ENCODE measurements at places on chromosomes 6 and 20. TPM values are rescaled to one million over a fixed set of nuclear protein-coding genes. Genes with fewer than 3 reads are reported as not detected.
A peak's percentile ranks its signal among the peaks of the same experiment; 100 is the strongest.

GINS1 gene
- 0.87 TPM for polyA plus RNA-seq

GRCh38 chr6:15929685-15930084 is 199.2 kb upstream of the MYLIP start:
- no peak overlapping the region for H3K27ac ChIP-seq
- no peaks in the 10 kb centered on the region for H3K36me3 ChIP-seq
- DNase-seq: no peak
- no peak overlapping the region for H3K4me3 ChIP-seq
- H3K4me1 ChIP-seq: no peaks in the 10 kb centered on the region

SMLR1 gene
- polyA plus RNA-seq: not detected

MATN4 gene
- 0.24 TPM for polyA plus RNA-seq

- no peaks in the 10 kb centered on the region for H3K27me3 ChIP-seq
- H3K27ac ChIP-seq: no peak overlapping the region
- DNase-seq: no peak
- H3K4me3 ChIP-seq: no peak overlapping the region
These were observed 592.7 kb upstream of the POU3F2 start for GRCh38 chr6:98241630-98242029.

DNA sequence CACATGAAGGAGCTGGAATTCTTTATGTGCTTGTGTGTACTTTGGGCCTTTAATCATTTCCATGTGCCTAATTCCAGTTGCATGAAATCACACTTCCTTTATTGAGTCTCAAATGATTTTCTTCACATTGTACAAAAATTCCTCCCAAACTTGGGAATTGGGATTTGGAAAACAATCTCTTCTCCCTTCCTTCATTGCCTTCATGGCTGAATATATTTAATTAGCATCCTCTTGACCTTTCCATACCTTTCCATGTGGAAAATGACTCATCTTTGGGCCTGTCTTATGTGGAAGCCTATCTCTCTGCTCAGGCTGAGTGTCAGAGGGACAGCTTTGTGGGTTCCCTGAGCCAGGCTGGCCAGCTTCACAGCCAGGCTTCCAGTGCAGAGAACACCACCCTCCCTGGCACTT is 33.0 kb upstream of the CDH4 start:
- peak; percentile 4 for DNase-seq
- H3K36me3 ChIP-seq: no peaks in the 10 kb centered on the region
- H3K27me3 ChIP-seq: peaks cover 11% of the 10 kb centered on the region
- no peak overlapping the region for H3K4me3 ChIP-seq

DNA sequence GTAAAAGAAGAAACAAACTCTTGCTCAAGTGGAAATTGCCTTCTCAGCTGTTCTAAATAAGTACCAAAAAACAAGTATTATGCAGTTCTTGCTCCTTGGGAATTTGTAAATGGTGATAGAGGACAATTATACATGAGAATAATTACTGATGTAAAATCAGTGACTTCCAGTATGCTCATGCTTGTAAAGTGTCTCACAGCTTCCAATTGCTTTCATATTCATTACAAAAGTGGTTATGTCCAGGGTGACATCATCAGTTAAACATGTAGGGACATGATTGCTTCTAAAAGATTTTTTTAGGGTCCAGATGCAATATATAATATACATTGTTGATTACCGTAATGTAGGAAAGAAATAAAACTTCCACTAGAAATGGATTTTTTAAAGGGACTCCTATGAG is 122.8 kb upstream of the B3GAT2 start:
- H3K4me1 ChIP-seq: peaks cover 13% of the 10 kb centered on the region
- no peaks in the 10 kb centered on the region for H3K27me3 ChIP-seq
- H3K4me3 ChIP-seq: no peak overlapping the region
- H3K36me3 ChIP-seq: no peaks in the 10 kb centered on the region
- no peak overlapping the region for H3K27ac ChIP-seq
- peak; percentile 45 for DNase-seq

DNA sequence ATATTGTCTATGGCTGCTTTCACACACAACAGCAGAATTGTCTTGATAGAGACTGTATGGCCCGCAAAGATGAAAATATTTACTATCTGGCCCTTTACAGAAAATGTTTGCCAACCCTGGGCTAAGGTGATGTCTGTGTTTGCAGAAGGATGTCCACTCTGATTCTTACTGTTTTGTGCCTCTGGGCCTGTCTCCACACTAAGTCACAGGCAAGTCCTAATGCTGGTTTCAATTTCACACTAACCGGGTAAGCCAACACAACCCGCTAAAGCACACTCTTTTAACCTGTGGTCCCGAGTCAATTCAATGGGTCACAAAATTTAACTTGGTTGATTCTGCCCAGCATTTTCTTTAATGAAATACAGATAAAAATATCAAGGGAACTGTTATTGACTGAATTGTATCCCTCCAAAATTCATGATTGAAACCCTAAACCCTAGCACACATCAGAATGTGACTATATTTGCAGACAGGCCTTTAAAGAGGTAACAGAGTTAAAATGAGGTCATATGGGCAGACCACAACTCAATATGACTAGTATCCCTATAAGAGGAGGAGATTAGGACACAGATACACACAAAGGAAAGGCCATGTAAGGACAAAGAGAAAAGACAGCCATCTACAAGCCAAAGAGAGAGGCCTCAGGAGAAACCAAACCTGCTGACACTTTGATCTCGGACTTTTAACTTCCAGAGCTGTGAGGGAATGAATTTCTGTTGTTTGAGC is 78.4 kb downstream of the FYN start:
- no peaks in the 10 kb centered on the region for H3K27me3 ChIP-seq
- H3K4me1 ChIP-seq: peaks cover 7% of the 10 kb centered on the region
- H3K36me3 ChIP-seq: no peaks in the 10 kb centered on the region
- no peak for DNase-seq
- no peak overlapping the region for H3K4me3 ChIP-seq

Measured in lung (tissue), 17 donors.